ENCODE measurements at places on chromosomes 3 and 15.

- no peak for DNase-seq
These were observed 154.3 kb downstream of the GOLIM4 start for GRCh38 chr3:167941234-167941995.

DNA sequence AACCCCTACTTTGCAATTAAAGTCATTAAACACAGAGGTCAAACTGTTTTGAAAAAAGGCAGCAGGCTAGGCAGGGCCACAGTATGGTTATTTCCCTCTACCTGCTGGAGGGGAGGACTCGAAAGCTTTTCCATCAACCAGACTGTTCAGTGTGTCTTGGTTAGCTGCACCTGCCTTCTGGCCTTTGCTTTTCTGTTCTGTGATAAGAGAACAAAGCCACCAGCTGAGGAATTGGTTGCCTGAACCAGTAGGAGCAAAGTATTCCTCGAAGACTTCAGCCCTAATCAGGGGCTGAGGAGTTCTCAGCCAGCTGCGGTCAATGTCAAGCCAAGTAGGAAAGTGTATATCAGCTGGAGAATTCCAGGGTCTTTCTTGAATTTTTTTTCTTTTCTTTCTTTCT, 132.5 kb downstream of the SOX2 start:
- no peak for DNase-seq

DNA sequence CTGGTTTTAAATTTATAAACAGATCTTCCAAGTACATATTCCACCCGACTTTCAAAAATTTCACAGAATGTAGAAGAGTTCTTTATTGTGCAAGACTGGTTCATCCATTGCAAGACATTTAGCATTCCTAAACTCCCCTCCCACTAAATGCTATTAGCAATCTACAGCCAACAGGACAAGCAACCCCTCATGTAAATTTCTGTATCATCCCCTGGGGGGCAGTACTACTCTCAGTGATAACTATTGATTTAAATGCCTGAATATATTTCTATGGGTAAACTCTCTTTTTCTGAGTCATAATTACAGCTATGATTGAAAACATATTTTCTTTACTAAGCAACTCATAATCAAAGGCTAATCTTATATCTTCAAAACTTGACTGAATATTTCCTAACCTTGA, 10.7 kb upstream of the SLC15A2 start:
- DNase-seq, result no peak

DNA sequence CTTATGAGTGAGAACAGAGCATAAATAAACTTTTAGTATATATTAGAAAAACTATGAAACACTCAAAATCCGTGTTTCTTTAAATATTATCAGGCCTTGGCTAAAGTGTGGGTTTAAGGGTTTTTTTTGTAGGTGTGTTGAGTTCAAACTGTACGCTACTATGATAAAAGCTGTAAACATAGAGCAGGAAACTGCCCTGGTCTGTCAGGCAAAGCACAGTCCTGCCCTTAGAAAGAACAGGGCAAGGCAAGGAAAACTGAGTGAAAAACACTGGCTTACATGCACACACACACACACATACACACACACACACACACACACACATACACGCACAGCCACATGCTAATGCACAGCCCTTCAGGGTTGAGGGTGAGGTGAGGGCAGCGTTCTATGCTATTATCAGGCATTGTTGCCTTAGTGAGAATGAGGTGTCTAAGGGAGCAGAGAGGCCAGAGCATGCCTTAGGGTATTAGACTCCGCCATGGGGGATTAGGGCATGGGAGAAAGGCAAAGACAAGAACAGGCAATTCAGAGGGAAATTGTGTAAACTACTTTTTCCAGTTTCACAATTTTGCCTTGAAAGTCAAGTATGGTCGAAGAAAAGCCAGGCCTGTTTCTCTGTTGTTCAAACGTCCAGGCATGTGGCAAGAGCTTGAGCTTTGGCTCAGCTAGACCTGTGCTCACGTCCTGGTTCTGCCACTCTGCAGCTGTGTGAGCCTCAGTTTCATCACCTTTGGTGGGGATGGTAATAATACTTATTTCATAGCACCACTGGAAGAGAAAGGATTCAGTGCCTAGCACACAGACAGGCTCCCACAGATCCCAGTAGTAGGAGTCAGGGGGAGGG, 36.3 kb upstream of the TPM1 start:
- no peak for DNase-seq

- no peak for DNase-seq
These were observed 20.6 kb downstream of the GPR15 start for GRCh38 chr3:98552232-98553020.

DNA sequence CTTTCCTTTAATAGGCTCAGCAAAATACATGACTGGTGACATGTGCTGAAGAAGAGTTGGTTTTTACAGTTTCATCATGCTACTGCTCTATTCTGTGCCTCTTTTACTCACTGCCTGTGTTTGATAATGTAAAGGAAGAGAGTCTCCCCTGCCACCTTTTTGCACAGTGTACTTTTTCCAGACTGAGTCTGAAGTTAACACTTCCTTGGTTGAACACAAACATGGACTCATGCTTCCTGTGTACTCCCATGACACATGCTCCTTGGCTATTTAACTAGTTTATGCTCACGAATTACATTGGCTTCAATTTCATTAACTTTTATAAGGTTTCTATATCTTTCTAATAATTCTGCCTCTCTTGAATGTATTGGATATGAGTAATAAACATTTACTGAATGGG, 396.1 kb downstream of the VGLL3 start:
- DNase-seq, result no peak

DNA sequence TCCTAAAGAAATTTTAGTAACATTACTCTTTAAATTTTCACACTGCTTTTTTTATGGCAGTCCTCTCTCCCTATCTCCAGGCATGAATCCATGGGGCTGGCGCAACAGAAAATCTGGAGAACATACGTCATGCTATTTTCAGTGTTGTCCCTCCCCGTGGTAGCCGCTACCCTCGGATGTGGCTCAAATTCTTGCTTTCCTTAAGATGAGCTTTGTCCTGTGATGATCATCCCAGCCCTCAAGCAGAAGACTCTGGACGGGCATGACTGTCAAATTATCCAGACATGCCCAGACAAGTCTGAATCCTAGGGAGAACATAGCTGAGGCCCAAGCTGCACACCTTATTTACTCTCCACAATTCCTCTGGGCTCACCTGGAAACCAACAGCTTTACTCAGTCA, 49.1 kb downstream of the FMN1 start:
- no peak for DNase-seq

GRCh38 chr3:147518465-147518864, 109.3 kb downstream of the ZIC1 start:
- DNase-seq, result no peak

GRCh38 chr3:23100106-23100505, 103.0 kb upstream of the UBE2E2 start:
- no peak for DNase-seq
